ENCODE measurements at places on chromosomes 2 and 18.

DNA sequence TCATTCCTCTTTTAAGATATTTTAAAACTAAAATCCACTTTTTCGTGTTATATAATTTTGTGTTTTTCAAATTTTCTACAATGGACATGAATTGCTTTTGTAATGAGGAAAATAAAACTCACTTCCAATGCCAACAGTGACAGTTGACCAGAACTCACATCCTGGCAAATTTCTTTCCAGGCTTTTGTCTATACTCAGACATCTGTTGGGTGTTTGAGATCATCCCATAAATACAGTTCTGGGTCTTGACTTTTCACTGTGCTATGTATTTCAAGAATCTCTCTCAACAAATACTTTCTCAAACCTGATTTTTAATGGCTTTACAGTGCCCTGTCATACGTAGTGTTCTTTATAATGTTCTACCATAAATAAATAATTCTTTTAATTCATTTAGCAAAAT lies 57.6 kb downstream of the RPL37A start:
- DNase-seq, result no peak

GRCh38 chr18:3391704-3392466 lies 58.1 kb upstream of the TGIF1 start:
- no peak for DNase-seq

- no peak for DNase-seq
Observed at GRCh38 chr2:197993363-197993762, 189.0 kb downstream of the PLCL1 start.

DNA sequence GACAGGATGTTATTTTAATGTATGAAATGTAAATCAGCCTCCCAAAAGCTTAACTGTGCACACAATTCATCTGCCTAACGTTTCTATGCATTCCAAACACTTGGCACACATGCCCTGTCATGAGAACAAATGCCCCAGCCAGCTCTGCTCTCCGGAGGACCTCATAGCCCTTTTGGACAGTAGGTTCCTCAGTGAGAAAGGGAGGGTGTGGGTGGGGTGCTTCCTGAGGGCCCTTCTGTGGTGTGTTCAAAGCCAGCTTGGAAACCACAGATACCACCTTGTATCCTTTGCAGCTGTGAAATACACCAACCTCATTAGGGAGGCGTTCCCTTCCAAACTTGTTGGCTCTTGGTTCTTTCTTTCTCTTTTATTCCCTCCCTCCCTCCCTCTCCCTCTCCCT lies 102.2 kb upstream of the ASB18 start:
- no peak for DNase-seq

DNA sequence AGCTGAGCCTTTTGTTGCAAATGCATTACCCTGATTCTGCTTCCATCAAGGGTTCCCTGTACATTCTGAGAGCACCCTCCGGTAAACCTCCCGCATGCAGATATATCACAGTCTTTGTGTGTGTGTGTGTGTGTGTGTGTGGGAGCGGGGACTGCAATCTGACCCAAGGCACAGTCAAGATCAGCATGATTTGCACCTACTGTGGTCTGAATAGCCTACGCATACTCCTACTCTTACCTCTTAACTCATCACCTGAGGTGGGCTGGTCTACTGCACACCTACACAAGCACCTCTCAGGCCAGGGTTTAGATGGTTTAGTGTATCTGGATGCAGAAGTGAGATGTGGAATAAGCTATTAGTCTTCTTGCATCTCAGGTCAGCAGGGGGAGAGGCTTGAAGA lies 174.6 kb downstream of the FSHR start:
- DNase-seq, result no peak

DNA sequence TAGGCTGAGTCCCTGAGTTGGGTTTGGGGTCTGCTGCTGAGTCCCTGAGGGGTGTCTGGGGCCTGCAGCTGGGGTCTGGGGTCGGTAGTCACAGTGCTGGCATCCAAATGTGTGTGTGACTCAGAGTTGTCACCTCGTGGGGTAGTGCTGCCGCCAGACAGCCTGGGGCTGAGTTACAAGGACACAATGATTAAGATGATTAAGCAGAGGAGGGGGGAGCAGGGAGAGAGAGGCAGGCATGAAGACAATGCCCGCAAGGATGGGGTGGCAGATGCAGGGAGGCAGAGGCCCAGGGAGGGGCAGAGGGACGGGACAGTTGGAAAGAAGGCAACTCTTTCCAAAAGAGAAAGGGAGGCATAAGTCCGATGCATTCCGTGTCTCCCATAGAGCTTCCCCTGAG lies 120.2 kb downstream of the CELF4 start:
- DNase-seq, result no peak

GRCh38 chr2:45789961-45790723 lies 138.7 kb downstream of the PRKCE start:
- DNase-seq, result no peak

- no peak for DNase-seq
Observed at GRCh38 chr2:79964966-79965365, 339.6 kb downstream of the LRRTM1 start.

GRCh38 chr2:174786066-174786725 lies 21.9 kb upstream of the CHRNA1 start:
- DNase-seq, result no peak

DNA sequence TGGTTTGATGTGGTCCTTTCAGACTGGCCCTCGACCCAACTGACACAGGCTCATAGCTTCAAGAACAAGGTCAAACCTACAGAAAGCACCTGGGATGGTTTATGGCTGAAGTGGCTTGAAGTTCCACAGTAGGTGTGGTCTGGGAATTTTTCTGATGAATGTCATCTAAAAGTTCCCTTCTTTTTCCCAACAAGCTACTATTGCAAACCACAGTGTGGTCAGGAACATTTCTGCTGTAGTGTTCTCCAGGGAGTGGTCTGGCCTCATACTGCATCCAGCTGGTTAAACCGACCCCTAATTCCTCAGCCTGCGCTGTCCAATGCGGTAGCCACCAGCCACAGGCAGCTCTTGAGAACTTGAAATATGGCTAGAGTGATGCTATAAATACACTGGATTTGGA lies 92.7 kb downstream of the FAM124B start:
- DNase-seq, result no peak

DNA sequence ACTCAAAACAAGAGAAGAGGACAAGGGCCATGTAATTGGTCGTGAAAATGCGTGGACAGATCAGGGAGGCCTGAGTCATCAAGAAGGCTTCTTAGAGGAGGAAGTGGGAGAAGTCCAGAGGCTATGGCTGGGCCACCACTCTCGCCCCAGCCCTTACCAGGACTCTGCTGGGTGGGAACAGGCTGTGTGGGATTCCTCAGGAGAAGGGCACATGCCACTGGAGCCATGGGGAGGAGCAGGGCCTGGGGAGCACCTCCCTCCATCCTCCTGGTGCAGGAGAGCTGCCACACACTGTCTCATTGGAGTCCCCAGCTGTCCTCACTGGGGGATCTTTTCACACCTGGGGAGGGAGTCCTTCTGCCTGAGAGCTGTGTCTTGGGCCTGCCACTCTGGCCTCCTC lies 9.4 kb upstream of the RALB start:
- peak; percentile 42 for DNase-seq

DNA sequence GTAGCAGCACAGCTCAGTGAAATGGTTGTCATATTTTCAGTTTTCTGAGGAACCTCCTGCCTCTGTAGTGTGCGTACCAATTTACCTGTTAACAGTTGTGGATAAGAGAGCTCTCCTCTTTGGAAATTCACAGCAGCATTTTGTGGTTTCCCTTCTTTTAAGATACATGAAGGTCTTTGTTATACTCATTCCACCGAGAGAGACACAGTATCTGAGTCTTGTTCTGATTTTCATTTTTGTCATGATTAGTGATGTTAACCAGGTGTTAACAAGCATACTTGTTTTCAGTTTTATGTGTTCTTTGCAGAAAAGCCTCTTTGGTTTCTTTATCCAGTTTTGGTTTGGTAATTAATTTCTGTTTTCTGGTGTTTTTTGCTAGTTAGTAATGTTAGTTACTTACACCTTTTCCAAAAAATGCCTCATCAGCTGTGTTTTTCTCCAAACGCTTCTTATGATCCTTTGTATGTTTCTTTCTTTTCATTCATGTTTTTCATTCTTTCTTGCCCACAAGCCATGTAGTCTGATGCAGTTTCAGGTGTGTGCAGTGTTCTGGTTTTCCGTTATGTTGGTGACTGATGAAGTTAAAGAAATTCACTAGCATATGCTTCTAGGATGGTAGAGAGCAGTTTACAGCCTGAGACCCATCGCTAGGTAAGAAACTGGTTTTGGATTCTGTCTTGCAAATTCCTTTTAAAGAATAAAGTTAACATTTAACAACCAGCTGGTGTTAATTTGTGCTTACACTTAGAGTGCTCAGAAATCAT lies 30.1 kb downstream of the CCDC74A start:
- no peak for DNase-seq

DNA sequence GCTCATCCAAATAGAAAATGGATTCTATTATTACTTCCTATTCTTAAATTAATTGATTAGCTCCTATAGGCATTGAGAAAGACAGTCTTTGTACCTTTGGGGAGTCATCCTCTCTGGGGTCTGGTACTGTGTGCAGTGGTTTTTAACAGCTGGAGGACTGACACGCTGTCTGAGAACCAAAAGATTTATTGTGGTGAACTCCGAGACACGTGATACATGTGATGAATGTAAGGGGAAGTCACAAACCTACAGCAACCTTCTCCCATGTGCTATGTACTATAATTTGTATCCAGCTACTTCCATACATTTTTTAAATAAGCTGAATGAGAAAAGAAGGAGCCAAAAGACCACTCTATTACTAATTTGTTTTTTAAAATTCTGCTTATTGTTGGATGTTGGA lies 133.7 kb downstream of the GALNT3 start:
- DNase-seq, result no peak

DNA sequence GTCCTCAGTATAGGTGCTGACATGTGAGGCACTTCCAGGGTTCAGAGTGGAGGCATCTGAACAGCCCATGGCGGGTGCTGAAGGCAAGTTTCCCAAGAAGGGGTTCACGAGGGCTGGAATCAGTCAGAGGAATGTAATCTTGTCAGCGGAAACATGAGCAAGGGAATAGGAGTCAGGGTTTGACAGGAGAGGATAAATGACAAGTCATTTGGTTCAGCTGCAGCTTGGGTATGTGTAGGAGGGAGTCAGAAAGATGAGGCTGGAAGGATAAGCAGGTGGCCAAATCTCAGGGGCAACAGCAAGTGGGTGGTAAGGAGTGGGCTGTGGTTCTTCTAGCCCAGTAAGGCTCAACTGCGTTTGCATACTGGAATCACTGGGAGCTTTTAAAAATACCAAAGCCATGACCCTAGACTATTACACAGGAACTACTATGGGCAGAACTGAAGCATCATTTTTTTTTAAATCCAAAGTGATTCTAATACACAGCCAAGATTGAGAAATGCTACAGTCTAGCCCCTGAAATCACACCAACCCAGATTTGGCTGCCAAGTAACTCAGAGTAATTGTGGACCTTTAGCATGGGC lies 41.8 kb upstream of the NAB1 start:
- DNase-seq, result no peak

All from CD14-positive monocyte (primary cell).